SK-N-DZ (cell line): ENCODE measurements at places on chromosomes 3 and 15.

- no peak for DNase-seq
These were observed 380.9 kb upstream of the RARB start for GRCh38 chr3:25046911-25047771.

DNA sequence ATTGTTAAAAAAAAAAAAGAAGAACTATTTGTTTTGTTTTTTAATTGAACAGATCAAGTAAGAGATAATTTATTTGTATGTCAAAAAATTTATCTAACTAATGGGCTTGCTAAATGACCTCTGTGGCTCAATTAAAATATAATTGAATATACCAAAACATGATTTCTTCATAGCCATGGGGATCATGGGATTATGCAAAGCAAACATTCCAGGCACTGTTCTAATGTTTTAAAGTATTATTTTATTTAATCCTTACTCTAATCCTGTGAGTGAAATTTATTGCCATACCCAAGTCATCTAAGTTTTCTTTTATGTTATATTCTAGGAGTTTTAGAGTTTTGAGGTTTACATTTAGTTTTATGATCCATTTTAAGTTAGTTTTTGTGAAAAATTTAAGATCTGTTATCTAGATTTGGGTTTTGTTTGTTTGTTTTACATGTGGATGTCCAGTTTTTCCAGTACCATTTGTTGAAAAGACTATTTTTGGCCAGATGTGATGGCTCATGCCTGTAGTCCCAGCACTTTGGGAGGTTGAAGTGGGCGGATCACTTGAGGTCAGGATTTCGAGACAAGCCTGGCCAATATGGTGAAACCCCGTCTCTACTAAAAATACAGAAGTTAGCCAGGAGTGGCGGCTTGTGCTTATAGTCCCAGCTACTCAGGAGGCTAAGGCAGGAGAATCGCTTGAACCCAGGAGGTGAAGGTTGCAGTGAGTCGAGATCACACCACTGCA is 52.3 kb upstream of the CNOT10 start:
- DNase-seq, result no peak

- DNase-seq, result no peak
These were observed 3.3 kb downstream of the STRA6 start for GRCh38 chr15:74199297-74199652.

DNA sequence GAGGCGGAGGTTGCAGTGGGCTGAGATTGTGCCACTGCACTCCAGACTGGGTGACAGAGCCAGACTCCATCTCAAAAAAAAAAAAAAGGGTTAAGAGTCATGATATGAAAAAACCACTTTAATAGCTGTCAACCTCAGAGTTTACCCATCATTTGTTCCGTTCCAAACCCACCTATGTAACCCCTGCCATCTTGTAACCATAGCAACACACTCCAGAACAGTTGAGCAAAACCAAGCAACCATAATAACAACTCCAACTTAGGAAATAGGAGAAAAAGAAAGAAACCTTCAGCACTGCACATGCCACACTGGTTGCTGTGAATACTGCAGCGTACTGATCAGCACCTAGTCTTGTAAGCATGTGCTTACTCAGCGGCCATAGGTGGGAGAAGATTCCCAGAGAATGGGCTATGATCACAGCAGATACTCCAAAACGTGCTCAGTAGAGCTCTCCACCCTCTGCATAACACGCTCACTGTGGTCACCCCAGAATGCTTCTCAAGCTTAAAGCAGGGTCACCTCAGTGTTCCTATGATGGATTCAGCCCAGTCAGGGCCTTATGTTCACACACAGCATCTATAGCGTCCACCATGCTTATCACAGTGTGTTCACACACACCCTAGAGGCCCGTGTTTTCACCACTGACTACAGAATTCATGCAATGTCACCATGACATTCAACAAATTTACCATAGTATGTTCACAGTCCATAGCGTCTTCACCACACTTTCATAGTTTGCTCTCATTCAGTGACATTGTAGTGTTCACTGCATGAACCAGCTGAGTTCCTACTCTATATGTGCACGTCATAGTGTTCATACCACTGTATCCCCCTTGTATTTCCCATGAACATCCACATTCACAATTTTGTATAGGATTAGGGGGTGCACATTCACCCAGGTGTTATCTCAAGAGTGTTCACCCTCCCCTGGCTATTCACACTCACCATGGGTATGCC is 6.5 kb upstream of the CILP start:
- DNase-seq, result no peak

DNA sequence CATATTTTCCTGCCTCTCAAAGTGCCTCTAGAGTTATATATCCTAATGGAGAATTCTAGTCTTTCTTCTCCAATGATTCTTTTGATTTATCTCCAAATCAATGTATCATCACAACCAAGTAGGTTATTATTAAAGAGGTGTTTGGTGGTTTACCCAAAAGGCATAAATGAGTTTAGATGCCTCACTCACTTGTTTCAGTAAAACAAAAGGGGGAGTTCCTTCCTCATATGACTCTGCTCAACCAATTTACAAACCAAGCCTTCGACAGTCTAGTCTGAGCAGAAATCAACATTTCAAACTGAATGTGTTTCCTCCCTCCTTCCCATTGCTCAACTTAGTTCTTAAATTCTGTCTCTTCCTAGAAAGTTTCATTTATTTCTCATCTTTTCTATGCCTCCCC is 116.5 kb downstream of the TNIK start:
- DNase-seq, result no peak

DNA sequence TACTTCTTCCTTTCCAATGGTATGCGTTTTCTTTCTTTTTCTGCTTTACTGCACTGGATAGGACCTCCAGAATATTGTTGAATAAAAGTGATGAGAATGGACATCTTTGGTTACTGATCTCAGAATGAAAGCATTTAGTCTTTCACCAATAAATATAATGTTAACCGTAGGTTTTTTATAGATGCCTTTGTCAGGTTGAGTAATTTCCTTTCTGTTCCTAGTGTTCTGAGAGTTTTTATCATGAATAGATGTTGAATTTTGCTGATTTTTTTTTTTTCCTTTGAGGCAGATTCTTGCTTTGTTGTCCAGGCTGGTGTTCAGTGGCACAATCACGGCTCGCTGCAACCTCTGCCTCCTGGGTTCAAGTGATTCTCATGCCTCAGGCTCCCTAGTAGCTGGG is 158.4 kb downstream of the KLHL25 start:
- no peak for DNase-seq

GRCh38 chr3:69906351-69906966 is 93.1 kb upstream of the SAMMSON start:
- DNase-seq, result no peak

- DNase-seq, result no peak
These were observed 208.6 kb downstream of the NFKBIZ start for GRCh38 chr3:102057781-102058421.

- no peak for DNase-seq
These were observed 237.3 kb downstream of the FMN1 start for GRCh38 chr15:32957219-32957618.

- DNase-seq, result no peak
These were observed 9.1 kb downstream of the MESP2 start for GRCh38 chr15:89785064-89785773.

DNA sequence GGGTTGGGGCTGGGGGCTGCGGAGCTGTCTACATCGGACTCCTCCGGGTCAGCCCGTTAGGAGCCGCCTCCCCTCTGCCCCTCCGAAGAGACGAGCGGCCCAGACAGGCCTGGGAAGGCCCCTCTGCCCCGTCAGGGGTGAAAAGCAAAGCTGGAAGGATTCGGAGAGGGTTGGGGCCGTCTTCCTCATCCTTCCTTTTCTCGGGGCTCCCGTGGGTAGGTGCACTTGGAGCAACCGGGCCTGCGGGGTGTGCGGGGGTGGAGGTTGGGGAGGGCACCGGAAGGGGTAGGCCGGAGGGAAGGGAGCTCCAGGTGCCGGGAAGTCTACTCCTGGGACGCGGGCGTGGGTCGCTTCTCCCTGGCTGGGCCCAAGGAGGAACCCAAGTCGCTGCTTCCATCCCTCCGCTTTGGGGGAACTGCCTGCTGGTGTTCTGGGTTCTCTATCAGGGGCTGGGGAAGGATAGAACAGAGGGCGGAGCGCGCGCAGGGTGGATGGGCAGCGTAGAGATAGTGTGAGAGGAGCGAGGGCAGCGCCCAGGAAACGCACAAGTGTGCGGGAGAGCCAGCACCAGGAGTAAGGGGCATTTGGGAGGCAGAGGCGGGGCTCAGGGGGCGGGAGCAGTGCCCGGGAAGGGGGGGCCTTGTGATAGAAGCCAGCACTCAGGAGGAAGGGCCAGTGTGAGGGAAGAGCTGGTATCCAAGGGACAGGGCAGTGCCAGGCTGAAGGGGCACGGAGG is 590 bp downstream of the POLR2H start:
- DNase-seq, result peak; percentile 54

DNA sequence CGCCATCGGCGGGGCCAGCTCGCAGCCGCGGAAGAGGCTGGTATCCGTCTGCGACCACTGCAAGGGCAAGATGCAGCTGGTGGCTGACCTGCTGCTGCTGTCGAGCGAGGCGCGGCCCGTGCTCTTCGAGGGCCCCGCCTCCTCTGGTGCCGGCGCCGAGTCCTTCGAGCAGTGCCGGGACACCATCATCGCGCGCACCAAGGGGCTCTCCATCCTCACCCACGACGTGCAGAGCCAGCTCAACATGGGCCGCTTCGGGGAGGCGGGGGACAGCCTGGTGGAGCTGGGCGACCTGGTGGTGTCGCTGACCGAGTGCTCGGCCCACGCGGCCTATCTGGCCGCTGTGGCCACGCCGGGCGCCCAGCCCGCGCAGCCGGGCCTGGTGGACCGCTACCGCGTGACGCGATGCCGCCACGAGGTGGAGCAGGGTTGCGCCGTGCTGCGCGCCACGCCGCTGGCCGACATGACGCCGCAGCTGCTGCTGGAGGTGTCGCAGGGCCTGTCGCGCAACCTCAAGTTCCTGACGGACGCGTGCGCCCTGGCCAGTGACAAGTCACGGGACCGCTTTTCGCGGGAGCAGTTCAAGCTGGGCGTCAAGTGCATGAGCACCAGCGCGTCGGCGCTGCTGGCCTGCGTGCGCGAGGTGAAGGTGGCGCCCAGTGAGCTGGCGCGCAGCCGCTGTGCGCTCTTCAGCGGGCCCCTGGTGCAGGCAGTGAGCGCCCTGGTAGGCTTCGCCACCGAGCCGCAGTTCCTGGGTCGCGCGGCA is 1.8 kb downstream of the TLNRD1 start:
- no peak for DNase-seq

- no peak for DNase-seq
These were observed 18.7 kb upstream of the DCBLD2 start for GRCh38 chr3:98920166-98920565.

DNA sequence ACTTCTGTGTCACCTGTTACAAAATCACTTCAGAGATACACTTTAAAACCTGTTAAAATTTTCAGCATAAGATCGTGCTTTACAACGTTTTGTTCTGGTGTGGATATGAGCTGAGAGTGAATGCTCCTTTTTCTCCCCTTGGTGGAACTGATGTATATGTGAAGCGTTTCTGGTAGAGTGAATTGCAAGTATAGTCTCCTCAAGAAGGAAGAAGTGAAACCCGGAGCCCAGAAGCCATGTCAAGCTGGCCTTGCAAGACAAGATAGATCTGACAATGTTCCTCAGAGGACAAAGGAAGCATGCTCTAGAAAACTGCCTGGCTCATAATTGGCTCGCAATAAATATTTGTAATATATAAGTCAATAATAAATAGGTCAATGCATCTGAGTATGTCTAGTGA is 23.6 kb downstream of the SERPINI2 start:
- DNase-seq, result no peak

- DNase-seq, result no peak
These were observed 437 bp downstream of the KLF13 start for GRCh38 chr15:31326875-31327668.

DNA sequence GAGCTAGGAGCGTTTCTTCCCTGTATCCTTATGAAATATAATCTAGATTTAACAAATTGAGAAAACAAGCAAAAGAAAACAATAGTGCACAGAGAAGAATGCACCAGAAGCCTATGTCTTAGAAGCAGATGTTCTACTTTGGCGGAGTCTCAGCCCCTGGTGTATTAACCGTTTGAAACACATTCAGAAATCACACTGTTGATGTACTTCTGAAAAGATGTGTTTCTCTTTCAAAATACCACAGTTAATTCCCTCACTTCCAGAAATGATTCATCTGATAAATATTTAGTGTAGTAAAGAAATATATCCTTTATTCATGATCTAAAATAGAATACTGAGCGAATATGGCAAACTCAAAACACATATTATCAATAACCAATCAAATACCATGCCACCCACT is 77.7 kb downstream of the CBLB start:
- no peak for DNase-seq

DNA sequence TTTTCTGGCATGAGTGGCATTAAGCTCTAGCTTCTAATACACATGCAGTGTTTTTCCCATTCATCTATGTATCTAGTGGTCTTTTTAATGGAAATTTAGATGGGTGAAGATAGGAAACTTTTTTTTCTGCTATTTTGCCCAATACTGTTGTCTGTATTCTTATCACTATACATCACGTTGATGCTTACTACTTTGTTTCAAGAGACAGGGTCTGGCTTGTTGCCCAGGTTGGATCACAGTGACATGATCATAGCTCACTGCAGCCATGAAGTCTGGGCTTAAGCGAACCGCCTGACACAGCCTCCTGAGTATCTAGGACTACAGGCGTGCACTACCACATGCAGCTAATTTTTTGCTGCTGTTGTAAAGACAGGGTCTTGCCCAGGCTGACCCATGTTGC is 84.6 kb downstream of the PEAK1 start:
- DNase-seq, result no peak

DNA sequence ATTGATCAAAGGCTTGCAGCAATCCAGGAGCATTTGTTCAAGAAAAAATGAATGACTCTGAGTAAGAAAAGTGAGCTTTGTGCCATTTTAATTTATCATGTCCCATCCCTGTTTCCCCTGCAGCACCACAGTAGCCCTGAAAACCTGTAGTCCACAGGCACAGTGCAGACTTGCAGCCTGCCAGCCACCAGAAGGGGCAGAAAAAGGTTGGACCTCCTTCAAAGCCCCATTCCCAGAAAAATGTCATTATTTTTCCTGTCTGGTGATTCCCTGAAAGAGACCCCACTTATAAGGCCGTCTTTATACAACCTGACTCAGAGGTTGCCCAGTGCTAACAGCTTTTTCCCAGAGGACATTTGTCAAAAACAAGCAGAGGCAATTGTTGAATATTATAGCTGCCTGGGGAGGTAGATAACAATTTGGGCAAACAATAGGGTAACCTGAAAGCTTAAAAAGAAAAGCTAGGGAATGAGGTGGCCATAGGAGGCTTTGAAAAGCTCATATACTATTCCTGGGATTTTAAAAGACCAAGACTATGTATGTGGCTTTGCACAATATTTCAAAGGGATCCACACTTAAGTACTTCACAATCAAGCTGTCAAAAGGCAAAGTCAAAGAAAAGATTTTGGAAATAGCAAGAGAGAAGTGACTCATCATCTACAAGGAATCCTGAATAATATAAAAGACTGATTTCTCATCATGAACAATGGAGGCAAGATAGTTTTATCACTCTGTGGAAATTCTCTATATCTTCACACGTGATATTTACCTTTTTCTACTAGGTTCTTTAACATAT is 136.8 kb upstream of the PLXNA1 start:
- no peak for DNase-seq
